ENCODE measurements at places on chromosomes 11 and 22. TPM values are rescaled to one million over a fixed set of nuclear protein-coding genes. Genes with fewer than 3 reads are reported as not detected.
A peak's percentile ranks its signal among the peaks of the same experiment; 100 is the strongest.

DNA sequence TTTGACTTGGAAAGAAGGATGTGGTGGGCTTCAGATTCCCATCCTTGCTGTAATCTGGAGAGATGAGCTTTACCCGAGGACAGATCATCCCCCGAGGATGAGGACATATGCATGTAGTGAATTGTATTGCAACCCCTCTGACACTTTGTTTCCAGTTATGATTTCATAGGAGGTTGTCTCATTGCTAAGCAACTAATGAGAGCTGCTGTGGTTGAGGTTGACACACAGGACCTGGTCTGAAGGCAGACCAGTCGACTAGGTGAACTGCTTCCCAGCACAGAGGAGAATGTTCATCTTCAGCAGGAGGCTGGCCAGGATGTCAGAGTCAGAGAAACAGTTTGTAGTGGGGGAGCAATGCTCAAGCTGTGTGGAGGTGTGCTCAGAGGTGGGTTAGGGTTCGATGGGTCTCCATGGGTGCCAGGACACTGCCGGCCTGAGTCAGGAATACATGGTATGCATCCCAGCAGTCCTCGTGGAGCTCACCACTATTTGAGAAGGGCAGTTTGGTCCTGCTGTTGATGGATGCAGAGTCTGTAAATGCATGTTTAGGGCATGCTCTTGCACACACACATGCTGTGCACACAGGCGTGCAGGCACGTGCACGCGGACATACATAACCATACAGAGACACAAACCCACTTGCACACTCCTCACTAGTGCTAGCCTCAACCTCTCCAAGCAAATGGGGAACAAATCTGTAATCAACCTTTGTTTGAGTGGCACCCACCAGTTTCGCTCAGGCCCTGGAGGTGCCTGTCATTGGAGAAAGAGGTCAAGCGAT lies 153.7 kb downstream of the TBC1D22A start:
- no peak for DNase-seq

DNA sequence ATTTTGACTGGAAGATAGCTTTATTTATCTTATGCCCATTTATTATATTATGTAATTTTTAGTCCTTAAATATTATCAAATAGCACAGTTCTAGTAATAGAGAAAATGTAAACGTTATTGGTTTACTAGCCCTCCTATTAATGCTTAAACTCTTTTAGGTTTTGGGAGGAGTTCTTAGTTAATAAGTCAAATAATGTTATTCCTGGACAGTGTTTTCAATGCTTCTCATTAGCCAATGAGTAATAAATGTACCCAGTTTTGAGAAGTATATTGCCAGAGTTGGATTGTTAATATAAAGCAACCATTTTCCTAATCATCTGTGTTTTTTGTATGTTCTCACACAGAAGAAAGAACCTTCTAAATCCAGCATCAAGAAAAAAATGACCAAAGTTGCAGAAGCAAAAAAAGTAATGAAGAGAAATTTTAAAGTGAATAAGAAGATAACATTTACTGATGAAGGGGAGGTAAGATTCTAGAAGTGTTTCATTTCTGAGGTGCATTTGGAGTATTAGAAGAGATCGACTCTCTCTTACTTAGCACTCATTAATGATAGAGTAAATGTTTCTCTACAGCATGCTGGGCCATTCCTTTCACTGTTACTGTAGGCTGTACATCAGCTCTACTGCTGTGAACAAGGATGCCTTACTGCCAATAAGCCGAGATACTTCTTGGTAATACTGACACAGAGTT lies 173.4 kb downstream of the DDX10 start:
- no peak for DNase-seq

GRCh38 chr11:92130421-92130831 lies 94.2 kb upstream of the FAT3 start:
- DNase-seq = no peak

POU2F3 gene
- 0.12 TPM for total RNA-seq

GRCh38 chr11:126086248-126086647 lies 23.6 kb upstream of the CDON start:
- no peak for DNase-seq

- DNase-seq = no peak
Measured at GRCh38 chr22:26956371-26956770, 299.0 kb downstream of the MIAT start.

OR5P2 gene
- total RNA-seq = not detected

FAM111B gene
- 0.19 TPM for total RNA-seq

- DNase-seq = no peak
Measured at GRCh38 chr11:94500181-94500580, 6.4 kb downstream of the ANKRD49 start.

SLC17A6 gene
- 0.16 TPM for total RNA-seq

GRCh38 chr11:106961518-106961917 lies 56.8 kb downstream of the GUCY1A2 start:
- DNase-seq = no peak

GSTT4 gene
- not detected for total RNA-seq

- no peak for DNase-seq
Measured at GRCh38 chr22:43342347-43343261, 568 bp downstream of the SCUBE1 start.

- no peak for DNase-seq
Measured at GRCh38 chr22:16721961-16722360, 103.2 kb downstream of the XKR3 start.

DNA sequence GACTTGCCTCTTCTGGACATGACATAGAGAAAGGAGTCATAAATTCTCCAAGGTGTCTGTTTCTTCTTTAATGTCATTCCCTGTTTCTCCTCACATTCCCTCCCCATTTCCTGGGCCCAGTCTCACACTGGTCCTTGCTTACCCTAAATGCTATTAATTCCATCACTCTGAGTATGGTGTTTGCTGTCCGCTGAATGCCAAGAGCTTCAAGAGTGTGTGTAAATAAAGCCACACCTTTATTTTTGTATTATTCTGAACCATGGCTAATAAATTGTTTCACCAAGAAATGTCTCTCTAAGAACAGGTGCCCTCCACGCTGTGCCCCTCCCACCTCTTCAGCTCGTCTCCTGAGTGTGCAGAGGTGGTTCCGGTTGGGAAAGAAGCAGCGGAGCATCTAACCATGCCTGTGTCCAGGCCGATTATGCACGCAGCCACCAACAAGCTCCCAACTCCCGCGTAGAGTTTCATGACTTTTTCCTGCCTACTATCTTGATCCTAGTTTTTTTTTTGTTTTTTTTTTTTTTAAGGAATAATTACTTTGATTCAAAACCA lies 8.6 kb downstream of the TMEM121B start:
- no peak for DNase-seq

- DNase-seq = no peak
Measured at GRCh38 chr11:30788849-30789248, 202.7 kb upstream of the MPPED2 start.

DNA sequence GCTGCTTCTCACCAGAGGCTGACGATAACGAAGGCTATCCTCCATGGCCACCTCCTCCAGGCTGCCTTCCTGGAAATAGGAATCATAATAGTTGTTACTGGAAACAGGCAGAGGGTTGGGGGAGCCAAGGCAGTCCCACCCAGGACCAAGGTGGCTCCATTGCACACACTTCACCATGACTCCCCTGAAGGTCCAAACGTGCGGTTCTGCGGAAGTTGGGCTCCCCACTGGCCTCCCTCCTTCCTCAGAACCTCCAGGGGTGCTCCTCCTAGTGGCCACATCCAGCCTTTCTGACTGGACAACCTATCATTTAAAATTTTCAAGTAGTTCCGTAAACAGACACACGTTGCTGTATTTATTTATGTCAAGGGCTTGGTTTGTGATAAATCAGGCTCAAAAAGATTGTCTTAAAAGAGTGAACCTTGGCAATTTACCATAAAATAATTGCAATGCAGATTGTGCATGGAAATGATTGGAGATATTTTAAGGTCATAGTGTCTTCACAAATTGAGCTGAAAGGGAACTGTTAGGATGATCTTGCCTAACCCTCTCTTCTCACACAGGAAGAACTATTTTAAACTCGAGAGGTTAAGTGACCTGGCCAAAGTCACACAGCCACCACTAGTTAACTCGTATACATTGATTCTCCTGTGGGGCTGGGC lies 1.4 kb upstream of the TCN2 start:
- DNase-seq = peak; percentile 41

HMBS gene
- total RNA-seq = 8.0 TPM
